Mucosa of descending colon (tissue), 3 donors: ENCODE measurements at places on chromosomes 16 and 17.

DNA sequence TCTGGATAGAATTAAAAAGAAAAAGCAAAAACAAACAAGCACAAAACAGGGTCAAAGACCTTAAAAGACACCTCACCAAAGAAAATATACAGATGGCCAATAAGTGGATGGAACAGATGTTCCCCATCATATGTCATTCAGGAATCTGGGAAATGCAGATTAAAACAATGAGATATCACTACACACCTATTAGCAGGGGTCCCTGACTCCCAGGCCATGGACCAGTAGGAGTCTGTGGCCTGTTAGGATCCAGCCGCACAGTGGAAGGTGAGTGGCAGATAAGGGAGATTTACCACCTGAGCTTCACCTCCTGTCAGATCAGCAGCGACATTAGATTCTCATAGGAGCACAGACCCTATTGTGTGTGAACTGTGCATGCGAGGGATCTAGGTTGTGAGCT is 167.9 kb downstream of the HS3ST4 start:
- DNase-seq: no peak

DNA sequence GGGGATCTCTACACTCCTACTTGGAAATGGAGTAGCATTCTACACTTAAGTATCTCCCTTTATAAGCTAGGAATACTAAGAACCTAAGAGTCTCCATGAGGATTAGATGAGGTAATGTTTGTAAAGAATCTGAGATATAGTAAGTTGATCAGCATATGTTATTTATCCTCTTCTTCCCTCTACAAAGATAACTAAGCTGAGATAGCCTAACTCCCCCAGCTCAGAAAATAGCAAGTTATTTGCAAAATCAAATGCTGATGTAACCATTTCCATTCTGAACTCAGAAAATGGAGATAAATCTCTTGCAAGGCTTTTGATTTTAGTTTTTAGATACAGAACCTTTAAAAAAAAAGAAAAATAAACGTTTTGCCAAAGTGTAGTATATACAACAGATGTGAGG is 526.0 kb downstream of the MAF start:
- no peak for DNase-seq

GRCh38 chr17:80313160-80313829 is 52.6 kb downstream of the RNF213 start:
- DNase-seq: no peak

- no peak for DNase-seq
These were observed 36.4 kb downstream of the AKAP1 start for GRCh38 chr17:57121308-57122042.

- no peak for DNase-seq
These were observed 799.0 kb downstream of the KCNJ2 start for GRCh38 chr17:70968302-70968701.

- no peak for DNase-seq
These were observed 160.0 kb downstream of the MAP2K6 start for GRCh38 chr17:69574257-69575197.

DNA sequence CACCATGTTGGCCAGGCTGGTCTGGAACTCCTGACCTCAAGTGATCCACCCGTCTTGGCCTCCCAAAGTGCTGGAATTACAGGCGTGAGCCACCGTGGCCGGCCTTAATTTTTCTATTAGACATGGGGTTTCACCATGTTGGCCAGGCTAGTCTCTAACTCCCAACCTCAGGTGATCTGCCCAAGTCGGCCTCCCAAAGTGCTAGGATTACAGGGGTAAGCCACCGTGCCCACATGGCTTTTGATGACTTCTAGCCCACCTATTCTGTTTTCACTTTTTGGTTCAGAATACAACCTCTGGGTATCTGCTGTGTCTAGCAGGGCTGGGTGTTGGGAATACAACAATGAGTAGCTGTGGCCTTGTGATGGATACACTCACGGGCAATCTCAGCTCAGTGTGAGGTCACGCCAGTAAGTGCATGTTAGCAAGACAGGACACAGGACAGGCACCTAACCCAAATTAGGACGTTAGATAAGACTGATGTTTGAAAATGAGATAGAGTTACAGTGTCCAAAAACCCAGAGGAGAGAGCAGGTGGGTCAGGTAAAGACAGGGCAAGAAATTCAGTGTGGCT is 14.1 kb upstream of the YWHAE start:
- no peak for DNase-seq

GRCh38 chr17:71777048-71777640 is 343.7 kb upstream of the SOX9 start:
- no peak for DNase-seq

- DNase-seq: no peak
These were observed 526.9 kb downstream of the NPIPA7 start for GRCh38 chr16:16905850-16906249.

- DNase-seq: peak; percentile 83
These were observed 141.1 kb downstream of the RGS9 start for GRCh38 chr17:65278050-65278819.

DNA sequence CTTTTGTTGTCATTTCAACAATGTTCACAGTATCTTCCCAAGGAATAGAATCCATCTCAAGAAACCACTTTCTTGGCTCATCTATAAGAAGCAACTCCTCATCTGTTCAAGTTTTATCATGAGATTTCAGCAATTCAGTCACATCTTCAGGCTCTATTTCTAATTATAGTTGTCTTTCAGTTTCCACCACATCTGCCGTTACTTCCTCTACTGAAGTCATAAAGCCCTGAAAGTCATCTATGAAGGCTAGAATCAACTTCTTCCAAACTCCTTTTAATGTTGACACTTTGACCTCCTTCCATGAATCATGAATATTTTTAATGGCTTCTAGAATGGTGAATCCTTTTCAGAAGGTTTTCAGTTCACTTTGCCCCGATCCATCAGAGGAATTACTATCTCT is 102.1 kb downstream of the CDH13 start:
- DNase-seq: no peak

DNA sequence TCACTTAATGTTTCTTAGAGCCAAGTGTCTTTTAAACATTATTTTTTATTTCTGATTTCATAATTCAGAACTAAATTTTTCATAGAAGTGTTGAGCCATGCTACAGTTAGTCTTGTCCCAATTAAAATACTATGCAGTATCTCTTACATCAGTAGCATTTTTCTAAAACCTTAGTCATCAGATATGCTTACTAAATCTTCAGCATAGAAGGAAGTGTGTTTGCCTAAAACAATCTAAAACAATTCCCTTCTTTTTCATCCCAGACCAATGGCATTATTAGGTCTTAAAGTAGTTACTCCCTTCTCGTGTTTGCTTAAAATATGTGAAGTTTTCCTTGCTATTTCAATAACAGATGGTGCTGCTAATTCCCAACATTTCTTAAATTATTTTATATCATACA is 13.6 kb upstream of the BCAS3 start:
- DNase-seq: no peak

DNA sequence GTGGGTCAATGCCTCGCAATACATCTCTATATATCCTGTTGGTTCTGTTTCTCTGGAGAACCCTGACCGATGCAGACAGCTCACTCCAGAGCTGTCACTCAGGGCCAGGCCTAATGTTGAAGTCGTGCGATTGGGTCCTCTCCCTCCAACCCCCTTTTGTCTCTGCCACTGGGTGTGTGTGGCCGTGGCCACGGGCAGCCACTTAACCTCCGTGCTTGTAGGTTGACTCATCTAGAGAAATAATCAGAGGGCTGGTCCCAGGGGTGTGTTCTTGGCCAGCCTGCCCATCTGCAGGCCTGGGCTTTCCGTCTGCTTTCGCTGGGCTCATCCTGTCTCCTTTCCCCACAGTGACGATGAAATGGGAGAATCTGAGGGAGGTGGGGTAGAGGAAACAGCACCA is 7.4 kb downstream of the ADAD2 start:
- DNase-seq: no peak

GRCh38 chr16:66717776-66718175 is 21.2 kb upstream of the CMTM4 start:
- DNase-seq: no peak

DNA sequence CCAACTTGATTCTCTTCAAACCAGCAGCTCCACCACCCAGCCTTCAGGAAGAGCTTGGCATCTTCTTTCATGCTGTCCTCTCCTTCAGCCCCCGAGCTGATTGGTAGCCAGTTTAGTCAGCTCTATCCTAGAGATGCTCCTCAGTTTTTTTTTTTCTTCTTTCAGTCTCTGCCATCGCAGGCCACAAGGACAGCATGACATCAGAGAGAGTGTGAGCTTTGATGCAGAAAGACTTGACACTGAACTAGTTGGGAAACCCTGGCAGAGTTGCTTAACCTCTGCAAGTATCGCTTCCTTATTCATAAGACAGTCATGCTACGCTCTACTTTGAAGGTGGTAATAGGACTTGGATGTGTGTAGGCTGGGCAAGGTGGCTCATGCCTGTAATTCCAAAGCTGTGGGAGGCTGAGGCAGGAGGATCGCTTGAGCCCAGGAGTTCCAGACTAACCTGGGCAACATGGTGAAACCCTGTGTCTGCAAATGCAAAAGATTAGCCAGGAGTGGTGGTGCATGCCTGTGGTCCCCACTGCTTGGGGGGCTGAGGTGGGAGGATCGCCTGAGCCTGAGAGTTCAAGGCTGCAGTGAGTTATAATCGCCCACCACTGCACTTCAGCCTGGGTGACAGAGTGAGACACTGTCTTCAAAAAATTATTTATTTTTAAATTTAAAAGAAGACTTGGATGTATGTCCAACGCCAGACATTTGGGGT is 2.6 kb downstream of the CD300LB start:
- no peak for DNase-seq

GRCh38 chr16:60127196-60127595 is 1393.1 kb upstream of the GOT2 start:
- no peak for DNase-seq

GRCh38 chr16:82241469-82242052 is 71.5 kb upstream of the MPHOSPH6 start:
- no peak for DNase-seq

DNA sequence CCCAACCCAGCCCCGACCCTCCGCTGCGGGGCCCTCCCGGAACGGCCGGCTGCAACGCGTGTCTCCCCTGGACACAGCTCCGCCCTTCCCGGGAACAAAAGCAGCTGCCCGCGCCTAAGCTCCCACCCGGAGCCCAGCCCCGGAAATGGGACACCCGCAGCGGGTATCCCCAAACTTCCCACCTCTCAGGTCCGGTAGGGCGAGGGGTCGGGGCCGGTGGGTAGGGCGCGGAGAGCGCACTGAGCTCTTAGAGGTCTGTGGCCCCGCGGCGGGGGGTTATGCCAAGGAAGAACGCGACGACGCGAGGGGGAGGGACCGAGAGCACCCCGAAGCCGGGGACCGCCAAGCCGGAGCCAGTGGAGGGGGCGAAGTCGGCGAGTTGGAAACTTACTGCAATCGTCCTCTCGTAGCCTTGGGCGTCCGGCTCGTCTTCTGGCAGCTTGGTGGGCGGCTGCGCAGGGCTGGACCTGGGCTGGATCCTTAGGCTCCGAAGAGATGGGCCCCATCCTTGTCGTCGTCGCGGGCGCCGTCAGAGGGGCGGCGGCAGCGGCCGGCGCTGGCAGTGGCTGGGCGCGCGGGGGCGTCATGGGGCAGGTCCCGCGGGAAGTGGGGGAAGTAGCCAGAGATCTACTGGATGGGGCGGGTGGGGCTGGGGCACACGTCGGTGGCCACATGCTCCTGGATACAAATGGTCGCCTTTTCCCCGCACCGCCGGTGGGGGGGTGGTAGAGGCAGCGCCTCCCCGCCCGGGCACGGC is 6.9 kb downstream of the USP6 start:
- DNase-seq: no peak

GRCh38 chr17:79878329-79878947 is 39.2 kb upstream of the CBX4 start:
- DNase-seq: no peak

DNA sequence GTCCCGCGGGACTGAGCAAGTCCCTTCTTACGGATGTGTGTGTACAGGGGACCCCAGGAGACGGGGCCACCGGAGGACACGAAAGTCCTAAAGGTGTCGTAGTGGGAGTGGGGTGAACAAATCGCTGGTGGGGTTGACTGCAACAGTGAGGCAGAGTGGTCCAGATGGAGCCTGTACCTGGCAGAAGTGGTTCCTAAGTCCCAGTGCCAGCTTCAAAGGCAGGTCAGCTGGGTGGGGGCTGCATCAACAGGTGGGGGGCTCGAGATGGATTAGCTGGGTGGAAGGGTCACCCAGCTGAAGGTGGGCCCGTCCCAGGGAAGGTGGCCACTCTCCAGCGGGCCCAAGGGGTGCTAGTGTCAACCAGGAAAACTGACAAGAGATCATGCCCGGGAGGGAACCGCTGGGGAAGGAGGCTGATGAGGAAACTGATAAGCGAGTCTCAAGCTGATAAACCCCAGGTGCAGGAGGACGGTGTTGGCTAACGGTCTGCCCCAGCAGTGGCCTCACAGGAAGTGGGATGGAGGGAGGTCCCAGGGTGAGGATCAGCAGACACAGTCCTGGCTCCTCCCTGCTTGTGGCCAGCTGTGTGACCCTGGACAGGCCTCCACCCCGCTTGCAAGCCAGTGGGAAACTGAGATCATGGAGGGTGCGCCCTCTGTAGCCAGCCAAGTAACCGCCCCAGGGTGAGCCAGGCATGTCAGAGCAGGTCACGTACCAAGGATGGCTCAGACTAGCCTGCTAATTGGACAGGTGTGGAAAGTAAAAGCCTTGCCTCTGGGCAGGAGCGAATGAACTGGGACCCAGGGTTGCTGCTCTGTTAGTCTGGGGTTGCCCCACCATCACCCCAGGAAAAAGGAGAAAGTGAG is 1.0 kb downstream of the ORAI3 start:
- DNase-seq: peak; percentile 80

DNA sequence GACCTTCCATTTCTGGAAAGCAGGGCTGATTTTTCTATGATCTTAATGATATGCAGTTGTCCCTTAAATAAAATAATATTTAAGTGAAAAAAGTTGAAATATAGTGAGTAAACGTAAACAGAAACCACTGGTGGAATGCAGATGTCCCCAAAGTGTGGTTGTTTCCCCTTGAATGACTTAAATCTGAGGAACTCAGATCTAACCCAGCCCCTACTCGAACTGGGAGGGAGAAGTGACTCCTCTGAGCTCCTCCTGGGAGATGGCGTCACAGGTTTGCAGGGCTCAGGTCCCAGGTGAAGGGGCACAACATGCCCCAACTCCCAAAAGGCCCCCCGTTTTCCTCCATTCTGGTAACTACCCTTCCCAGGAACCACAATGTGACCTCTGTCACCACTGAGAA is 142.8 kb downstream of the IRF8 start:
- DNase-seq: no peak

- DNase-seq: no peak
These were observed 270.2 kb downstream of the TMEM114 start for GRCh38 chr16:8320131-8320530.

- DNase-seq: peak; percentile 64
These were observed 2.4 kb upstream of the ALOXE3 start for GRCh38 chr17:8120520-8121406.

GRCh38 chr16:67543036-67543435 is 14.4 kb downstream of the RIPOR1 start:
- DNase-seq: no peak

DNA sequence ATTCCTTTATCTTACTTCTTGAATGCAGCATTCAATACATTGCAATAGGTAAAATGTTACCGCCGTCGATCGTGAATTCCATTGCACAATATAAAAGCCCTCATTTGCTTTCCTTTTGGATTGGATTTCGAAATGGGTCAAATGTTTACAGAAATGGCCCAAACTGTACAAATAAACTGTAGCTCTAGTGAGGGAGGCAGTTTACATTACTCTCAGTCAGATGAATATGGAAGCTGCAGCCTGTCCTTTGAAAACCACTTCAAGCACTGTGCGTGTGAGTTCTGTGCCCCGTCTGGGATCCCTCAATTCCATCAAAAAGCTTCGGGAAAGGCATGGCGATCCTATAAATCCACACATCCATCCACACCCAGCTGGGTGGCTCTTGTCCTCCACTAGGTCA is 258.6 kb upstream of the FOXF1 start:
- peak; percentile 1 for DNase-seq

- no peak for DNase-seq
These were observed 31.2 kb downstream of the NDEL1 start for GRCh38 chr17:8466873-8467272.

GRCh38 chr17:73343739-73344454 is 32.1 kb upstream of the CDC42EP4 start:
- no peak for DNase-seq
